ENCODE measurements at places on chromosomes 3 and 15.

GRCh38 chr3:167116120-167116922, 263.8 kb downstream of the ZBBX start:
- DNase-seq, result no peak

DNA sequence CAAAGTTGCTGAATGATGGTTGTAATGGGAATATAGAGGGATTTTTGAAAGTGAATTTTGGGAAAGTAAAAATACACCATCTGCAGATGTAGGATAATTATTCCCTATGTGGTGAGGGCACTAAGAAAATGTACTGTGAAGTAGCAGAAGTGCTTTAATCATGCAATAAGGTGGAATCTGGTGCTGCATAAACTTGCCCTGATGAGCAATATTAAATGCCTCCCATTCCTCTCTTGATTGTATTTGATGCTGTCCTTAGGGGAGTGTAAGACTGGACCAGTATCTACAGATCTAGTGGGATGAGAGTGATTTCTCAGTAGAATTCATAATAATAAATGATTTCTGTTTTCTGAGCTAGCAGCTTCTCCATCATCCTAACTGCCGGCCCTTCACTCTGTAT, 47.7 kb upstream of the ATP2C1 start:
- no peak for DNase-seq

DNA sequence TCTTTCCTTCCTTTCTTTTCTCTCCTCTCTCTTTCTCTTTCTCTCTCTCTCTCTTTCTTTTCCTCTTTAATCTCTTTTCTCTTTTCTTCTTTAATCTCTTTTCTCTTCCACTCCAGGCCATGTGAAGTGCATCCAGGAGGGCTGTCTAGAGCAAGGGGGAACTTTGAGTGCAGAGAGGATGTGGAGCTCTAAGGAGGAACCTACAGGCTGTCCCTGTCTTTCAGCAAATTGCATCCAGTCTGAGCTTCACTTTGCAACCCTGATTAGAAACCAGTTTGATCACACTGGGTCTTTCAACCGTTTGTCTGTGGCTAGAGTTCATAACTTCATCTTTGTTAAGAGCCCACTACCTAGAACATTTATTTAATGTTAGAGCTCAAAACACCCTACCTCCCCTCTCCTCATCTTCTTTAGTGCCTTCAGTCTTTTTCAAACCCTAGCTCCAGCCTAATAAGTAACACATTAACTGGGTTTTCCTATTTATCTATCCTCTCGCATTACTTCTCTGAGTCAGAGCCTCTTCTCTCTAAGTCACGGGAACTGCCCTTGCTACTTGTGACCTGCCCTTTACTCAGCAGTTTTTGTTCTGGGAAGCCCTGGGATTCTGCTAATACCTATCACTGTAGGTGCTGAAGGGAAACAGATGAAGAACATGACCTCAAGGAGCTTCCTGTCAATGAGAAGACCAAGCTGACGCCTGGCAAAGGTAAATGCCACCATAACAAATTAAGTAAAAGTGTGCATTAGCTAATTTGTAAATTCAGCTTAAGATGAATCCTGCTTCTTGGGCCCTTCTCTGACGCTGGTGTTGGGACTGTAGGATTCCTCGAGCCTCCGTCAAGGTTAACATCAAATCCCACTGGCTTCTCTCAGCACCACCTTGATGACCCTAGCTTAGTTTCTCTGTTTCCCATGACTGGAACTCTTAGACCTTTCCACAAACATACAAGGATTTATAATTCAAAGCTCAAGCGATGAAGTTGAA, at the start of gene GCNT3:
Gene GCNT3, plus strand, starts transcription at position 508 of the 985 bp plus-strand sequence. CDS start 6,456 bp downstream, outside the sequence.
- no peak for DNase-seq

DNA sequence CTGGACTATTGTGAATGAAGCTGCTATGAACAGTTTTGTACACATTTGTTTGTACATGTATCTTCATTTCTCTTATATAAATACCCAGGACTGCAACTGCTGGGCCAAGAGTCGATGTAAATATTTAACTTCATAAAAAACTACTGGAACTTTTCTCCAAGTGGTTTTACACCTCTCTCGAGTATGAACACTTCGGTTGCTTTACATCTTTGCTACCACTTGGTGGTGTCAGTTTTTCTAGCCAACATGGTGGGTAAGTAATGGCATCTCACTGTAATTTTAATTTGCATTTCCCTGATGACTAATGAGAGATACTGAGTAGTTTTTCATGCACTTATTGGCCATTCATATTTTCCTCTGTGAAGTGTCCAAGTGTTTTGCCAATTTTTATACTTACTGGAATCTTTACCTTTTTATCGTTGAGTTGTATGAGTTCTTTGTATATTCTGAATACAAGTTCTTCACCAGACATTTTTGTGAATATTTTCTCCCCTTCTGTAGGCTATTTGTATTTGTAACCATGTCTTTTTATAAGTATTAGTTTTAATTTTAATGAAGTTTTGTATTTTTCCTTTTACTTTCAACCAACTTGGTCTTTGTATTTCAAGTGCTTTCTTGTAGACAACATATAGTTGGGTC, 44.4 kb downstream of the PCOLCE2 start:
- DNase-seq, result no peak

GRCh38 chr3:14802381-14802731, 16.4 kb upstream of the FGD5 start:
- no peak for DNase-seq

DNA sequence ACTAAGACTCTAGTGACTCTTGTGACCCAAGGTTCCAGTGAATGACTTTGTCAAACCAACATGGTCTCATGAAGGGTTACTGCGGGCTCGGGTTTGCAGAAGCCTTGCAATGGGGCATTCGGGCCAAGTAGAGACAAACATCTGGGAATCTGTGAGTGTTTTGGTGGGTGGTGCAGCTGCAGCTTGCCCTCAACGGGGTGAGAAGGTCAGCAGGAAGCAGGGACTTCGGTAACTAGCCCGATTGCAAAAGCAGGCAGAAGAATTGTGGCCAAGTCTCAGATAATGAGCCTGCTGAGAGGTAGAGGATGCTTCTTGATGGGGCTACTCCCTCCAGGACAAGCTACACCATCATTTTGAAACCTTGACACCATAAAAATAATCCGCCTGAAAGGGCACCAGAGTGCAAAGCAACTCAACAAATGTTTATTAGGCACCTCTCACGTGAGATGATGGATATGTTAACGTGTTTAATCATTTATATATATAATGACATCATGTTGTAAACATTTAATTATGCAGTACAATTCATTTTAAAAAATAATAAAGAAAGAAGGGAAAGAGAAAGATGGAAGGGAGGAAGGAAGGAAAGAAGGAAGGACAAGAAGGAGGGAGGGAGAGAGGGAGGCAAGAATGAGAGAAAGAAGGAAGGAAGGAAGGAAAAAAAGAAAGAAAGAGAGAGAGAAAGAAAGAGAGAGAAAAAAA, 263.9 kb upstream of the IGF1R start:
- no peak for DNase-seq

DNA sequence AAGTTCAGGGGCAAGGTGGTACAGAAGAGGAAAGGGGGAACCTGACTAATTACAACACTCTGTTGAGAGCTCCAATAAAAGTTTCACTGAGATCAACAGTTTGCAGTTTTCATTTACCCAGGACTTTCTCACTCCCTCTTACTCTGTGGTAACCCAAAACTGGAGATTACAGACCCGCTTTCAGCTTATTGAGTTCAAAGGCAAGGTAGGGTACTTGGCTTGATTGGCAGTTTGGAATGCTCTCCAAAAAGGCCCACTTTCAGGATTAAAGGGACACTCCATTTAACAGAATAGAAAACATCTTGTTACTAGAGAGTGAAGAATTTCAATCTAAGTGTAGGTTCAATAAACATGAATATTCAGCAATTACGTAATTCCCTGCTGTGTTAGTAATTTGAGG, 117.6 kb upstream of the ETV5 start:
- DNase-seq, result no peak

- no peak for DNase-seq
These were observed 257.5 kb upstream of the CHRM5 start for GRCh38 chr15:33710748-33711147.

DNA sequence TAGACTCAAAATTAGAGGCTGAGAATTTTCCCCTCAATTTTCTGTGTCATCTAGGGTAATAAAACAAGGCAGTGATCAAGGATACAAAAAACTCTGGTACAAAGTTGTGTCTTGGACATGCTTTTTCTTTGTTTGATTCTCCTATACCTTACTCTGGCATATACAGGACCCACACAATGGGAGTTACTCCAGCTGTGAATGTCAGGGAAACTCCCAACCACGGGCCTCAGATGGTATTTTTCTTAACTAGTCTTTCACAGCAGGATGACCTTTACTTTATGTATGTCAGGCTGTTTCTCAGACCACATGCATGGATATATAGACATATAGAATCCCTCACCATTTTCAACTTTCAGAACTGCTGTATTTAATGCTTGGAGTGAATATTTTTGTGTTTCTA, 41.3 kb downstream of the FEZF2 start:
- no peak for DNase-seq

GRCh38 chr15:70327856-70328678, 230.3 kb upstream of the TLE3 start:
- DNase-seq, result no peak

DNA sequence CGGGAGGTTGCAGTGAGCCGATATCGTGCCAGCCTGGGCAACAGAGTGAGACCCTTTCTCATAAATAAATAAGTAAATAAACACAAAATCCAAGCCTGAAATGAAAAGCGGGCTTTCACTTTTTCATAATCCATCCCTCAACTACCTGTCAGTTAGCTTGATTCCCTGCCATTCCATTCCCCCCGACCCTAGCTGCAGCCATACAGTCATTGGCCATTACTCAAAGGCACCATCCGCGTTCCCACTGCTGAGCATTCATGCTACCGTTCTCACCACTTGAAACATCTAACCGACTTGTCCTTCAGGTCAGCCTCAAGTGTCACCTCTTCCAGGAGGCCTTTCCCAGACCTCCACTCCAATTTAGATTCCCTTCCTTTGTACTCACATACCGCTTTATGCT, 1.1 kb upstream of the PARL start:
- no peak for DNase-seq

- DNase-seq, result no peak
These were observed 156.4 kb downstream of the TP63 start for GRCh38 chr3:189787632-189788031.

DNA sequence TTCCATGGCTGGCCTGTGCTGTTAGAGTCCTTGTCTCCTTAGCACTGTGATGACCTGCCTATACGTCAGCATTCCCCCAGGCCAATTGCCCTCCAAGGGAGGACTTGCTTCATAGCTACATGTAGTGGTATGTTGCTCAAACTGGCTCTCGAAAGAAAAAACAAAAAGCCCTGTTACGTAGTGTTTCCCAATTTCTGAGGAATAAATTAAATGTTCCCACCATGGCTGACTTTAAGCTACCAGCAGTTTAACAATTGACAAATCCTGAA, 54.6 kb downstream of the WNT7A start:
- no peak for DNase-seq

DNA sequence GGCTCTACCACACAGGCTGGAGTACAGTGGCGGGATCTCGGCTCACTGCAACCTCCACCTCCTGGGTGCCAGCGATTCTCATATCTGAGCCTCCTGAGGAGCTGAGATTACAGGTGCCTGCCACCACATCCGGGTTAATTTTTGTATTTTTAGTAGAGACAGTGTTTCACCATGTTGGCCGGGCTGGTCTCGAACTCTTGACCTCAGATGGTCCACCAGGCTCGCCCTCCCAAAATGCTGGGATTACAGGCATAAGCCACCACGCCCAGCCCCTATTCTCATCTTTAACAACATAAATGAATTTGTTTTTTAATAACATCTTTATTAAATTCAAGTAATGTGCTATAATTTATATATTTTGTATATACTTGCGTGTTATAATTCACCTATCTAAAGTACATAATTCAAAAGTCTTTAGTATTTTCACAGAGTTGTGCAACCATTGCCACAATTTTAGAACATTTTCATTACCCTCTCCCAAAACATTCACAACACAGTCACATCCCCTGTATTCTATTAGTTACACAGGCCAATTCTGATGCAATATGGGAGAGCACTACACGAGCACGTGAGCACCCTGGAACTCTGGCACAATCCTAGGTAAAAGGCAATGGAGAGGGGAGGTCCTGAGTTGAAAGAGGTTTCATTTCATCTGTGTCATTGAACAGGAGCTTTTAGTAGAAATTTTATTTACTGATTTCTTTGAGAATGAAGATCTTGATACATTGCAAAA, 21.2 kb upstream of the MTMR14 start:
- no peak for DNase-seq

DNA sequence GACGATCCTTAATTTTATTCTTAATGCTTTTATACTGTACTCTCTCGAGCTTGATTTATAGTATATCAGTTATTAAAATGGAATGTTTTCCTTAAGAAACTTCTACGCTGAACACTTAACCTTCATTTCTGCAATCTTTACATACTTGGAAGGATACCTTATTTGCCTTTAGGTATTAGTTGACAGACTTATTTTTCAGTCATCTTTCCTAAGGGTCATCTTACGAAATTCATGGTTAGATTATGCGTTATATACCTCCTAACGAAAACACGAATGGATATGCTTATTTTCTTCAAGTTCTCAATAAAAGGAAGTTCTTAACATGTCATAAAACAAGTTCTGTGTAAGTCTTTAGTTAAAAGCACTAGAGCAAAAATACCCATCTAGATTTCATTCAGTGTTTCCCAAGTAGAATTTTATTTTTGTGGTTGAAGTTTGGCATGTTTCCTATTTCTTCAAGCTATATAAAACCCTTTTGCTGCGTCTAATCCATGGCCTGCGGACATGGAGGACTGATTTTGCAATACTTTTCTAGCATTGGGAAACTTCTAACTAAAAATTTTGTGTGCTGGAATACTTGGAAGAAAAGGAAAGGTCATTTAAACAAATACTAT, 231.3 kb downstream of the TP63 start:
- DNase-seq, result no peak

- no peak for DNase-seq
These were observed 269.7 kb upstream of the ATP10A start for GRCh38 chr15:26132811-26133210.

DNA sequence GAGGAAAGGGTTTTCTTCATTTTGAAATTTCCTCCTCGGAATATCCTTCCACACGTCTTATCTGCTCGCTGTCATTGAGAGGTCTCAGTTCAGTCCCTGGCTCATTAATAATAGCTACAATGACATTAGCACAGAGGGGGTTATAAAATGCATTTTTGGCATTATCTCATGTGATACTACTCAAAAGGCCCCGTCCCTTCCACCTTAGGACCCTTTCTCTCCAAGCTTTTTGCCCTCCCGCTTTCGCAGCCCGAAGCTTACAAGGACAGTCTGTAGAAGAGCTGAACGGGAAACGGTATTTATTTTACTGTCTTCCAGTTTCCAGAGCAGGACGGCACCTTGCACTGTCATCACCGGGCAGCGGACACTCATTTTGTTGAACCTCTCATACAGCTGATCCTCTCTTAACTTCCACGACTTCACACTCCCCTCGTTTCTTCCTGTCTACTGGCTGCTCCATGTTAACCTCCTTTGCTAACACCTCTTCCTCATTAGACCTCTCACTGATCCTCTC, 5.6 kb upstream of the PLEKHO2 start:
- DNase-seq, result no peak

GRCh38 chr3:48248095-48248850, 7.4 kb downstream of the ZNF589 start:
- no peak for DNase-seq

Measured in neuronal stem cell (in vitro differentiated cells).